ENCODE measurements at places on chromosomes 16 and 17. TPM values are rescaled to one million over a fixed set of nuclear protein-coding genes. Genes with fewer than 3 reads are reported as not detected.

Gene CDH1
- total RNA-seq = 1.1 TPM

Gene TBC1D3C
- not detected for total RNA-seq

Gene SOCS7
- total RNA-seq = 16.0 TPM

Gene ZNF207
- 100 TPM for total RNA-seq

Gene SLC6A2
- total RNA-seq = 0.14 TPM

Gene TBC1D3I
- total RNA-seq = not detected

Gene CIITA
- total RNA-seq = 9.7 TPM

Gene KCNG4
- not detected for total RNA-seq

Gene ZNF232
- total RNA-seq = 11.9 TPM

Gene METTL22
- 29.6 TPM for total RNA-seq

Gene CDRT15L2
- not detected for total RNA-seq

Gene CCL17
- not detected for total RNA-seq

Gene COG8
- 32.2 TPM for total RNA-seq

Gene KRT26
- not detected for total RNA-seq

Gene LPO
- not detected for total RNA-seq

Gene PRR35
- total RNA-seq = not detected

- DNase-seq = no peak
These were observed 150.4 kb upstream of the HS3ST2 start for GRCh38 chr16:22663389-22664064.

DNA sequence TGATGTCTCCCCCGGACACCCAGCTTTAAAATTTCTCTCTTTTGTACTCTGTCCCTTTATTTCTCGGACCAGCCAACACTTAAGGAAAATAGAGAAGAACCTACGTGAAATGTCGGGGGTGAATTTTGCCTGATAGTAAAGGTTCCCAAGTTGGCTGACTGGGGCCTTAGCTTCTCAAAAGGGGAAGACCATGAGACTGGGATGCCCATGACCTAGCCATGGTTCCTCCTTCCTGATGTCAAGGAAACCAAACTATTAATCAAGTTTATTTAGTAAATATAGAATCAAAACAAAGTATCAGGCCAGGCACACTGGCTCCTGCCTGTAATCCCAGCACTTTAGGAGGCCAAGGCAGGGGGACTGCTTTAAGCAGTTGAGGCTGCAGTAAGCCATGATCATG lies 2.4 kb upstream of the EIF1 start:
- no peak for DNase-seq

DNA sequence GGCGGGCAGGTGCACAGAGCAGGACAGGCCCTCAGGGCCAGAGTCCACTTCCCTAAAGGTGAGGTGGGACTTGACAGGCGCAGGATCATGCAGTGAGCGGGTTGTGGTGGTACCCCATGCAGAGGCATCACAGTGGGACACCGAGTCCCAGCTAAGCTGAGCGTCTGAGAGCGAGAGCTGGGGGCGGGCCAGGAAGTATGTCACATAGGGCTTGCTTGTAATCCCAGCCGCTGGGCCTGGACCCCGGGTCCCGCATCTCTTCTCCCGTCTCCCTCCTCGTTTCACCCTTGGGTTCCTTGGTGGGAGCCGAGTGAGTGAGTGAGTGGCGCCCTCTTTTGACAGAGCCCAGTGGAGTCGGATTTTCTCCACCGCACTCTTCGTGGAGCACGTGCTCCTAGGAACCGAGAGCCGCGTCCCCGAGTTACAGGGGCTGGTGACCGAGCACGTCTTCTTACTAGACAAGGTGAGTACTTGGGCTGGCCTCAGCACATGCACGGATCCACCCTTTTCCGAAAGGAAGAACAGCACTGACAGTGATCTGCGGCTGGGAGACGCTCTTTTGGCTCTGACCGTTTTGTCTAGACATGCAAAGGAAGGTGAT lies 50.8 kb upstream of the ENDOV start:
- peak; percentile 65 for DNase-seq

DNA sequence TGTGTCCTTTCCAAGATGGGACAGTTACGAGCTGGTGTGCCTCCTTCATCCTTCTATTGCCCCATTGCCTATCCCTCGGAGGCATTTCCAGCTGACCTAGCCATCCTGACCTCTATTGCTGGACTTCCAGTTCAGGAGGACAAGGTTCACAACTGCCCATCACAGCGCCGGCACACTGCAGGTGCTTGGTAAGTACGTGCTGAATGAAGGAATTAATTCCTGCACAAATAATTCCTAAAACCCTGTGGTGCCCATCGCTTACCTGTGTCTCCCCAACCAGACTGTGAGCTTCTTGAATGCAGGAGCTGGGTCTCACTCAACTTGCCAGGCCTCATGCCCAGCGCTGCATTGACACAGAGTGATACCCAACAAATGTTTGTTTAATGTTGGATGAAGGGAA lies 13.0 kb downstream of the ALOX15B start:
- DNase-seq = peak; percentile 32

DNA sequence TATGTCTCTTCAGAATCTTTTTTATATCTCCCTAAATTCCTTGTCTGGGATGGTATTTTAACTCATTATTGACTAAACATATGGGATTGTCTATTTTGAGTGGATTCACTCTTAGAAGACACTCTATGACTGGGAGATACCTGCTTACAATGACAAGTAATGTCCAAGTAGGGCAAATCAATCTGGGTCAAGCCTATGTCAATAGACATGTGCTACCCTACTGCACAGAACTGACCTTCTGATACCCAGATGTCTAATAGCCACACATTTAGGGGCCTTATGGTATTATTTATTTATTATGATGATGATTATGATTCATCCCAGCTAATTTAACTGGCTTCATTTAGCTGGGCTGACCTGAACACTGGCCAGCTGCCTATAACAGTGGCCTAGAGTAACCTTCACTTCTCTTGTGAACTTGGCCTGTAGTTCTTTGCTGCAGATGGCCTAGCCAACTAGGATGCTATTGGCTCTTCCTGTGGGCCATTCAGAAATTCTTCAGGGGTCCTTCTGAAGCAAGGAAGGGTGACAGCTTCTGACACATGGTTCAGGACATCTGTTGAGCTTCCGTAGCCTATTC lies 138.0 kb downstream of the ANKFN1 start:
- DNase-seq = no peak

- no peak for DNase-seq
These were observed 5.1 kb downstream of the PLCG2 start for GRCh38 chr16:81784072-81784795.

DNA sequence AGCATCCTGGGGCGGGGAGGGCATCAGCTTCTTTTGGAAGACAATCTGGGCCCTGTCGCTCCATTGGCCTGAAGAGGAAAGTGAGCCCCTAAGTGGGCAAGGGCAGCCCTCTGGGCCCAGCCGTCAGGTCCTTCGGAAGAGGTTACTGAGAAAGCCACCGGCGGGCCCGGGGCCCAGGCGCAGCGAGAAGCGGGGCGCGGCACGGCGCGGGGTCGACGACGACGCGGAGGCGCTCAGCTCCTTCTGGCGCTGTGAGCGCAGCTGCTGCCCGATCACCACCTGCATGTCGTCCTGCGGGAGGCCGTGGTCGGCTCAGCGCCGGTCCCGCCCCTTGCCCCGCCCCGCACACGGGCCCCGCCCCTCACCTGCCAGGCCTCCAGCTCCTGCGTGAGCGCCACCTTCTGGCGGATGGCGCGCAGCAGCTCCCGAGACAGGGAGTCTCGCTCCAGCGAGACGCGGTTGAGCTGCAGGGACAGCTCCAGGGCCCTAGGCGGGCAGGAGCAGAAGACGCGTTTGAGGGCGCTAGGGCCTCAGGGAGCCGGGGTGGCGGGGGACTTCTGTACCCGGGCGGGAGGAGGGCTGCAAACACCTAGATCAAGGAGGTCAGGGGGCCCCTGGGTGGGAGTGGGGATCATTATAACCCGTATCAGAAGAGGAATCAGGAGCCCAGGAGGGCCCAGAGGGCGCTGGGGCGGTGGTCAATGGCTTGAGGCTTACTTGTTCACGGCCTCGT lies 4.3 kb downstream of the THOC6 start:
- peak; percentile 85 for DNase-seq

- DNase-seq = no peak
These were observed 2.4 kb upstream of the TBX2 start for GRCh38 chr17:61397086-61397842.

DNA sequence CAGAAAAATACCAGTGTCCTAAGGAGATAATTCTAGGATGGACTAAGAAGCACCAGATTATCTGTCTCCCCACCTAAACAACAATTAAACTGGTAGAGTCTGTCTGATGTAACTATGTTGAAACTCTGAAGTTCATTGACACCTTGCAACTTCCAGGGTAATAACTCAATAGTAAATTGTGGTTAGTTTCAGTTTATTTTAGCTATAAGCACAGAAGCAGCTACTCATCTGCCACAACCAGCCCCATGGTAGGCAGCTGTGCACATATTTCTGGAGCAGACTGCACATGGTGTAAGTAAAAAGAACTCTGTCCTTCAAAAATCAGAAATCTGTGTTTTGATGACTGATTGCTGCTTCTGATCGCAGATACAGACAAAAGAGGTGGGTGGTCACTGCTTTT lies 852.1 kb downstream of the CDH11 start:
- no peak for DNase-seq

DNA sequence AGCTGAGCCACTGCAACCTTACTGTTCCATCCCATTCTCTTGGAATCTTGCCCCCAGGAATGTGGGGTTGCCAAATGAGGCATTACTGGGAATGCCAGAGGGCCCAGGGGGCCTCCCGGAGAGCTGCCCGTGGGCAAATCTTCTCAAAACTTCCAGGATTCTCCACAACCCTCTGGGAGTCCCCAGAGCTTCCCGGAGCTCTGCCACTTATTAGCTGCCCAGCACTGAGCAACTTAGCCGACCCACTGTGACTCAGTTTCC lies 306.0 kb downstream of the FOXL1 start:
- no peak for DNase-seq

DNA sequence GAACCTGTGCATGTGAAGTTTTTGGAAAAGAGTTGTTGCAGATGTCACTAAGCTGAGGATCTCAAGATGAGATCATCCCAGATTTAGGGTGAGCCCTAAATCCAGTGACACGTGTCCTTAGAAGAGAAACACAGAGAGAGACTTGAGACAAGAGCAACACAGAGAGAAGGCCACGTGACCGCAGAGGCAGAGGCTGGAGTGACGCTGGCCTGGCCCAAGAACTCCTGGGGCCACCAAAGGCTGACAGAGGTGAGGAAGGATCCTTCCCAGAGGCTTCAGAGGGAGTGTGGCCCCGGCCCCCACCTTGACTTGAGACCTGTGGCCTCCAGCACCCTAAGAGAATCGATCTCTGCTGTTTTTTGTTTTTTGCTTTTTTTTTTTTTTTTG lies 12.1 kb upstream of the RHBDF2 start:
- DNase-seq = no peak

DNA sequence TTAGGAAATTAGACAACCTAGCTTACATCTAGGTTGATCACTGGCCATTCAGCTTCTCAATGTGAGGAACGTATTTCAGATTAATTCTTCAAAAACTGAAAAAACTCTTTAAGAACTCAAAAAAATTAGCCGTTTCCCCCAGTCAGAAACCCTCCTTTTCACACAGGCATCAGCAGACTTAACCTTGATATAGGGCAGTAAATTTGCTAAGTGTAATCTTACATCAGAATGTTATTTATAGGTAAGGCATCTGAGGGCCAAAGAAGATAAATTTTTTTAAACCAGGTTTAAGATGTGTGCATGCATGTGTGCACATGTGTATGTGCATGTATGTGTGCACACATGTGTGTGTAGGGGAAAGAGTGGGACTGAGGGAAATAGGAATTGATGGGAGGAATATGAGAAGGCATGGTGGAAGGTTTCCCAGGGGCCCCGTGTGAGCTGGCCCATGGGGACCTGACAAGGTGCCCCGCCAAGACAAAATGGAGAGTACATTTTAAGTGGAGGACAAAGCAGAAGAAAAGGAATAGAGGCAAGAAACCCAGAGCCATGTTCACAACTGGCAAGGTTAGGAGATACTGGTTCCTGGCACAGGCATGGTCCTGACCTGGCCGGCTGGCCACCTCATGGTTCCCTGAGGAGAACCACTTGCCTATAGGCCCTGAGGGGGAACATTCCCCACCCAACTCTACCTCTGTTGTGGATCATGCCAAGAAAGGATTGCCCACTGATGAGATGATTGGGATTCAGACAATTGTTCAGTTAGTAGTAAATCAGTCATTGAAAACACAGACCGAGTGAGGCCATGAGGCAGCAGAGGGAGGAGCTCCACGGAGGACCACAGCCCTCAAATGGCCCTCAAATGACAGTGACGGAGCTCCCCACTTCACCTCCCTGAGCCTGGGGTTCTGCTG lies 33.0 kb downstream of the TEX2 start:
- no peak for DNase-seq

DNA sequence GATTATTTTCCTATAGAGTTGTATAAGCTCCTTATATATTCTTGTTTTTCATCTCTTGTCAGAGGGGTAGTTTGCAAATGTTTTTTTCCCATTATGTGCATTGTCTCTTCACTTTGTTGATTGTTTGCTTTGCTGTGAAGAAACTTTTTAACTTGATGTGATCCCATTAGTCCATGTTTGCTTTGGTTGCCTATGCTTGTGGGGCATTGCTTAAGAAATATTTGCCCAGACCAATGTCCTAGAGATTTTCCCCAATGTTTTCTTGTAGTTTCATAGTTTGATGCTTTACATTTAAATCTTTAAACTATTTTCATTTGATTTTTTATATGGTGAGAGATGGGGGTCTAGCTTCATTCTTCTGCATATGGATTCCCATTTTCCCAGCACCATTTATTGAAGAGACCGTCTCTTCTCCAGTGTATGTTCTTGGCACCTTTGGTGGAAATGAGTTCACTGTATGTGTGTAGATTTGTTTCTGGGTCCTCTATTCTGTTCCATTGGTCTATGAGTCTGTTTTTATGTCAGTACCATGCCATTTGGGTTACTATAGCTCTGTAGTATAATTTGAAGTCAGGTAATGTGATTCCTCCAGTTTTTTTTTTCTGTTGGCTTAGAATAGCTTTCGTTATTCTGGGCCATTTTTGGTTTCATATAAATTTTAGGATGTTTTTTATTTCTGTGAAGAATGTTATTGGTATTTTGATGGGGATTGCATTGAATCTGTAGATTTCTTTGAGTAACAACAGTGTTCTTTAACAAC lies 165.8 kb downstream of the ABCA8 start:
- no peak for DNase-seq

GRCh38 chr16:15811481-15812400 lies 45.1 kb downstream of the MYH11 start:
- DNase-seq = peak; percentile 72

DNA sequence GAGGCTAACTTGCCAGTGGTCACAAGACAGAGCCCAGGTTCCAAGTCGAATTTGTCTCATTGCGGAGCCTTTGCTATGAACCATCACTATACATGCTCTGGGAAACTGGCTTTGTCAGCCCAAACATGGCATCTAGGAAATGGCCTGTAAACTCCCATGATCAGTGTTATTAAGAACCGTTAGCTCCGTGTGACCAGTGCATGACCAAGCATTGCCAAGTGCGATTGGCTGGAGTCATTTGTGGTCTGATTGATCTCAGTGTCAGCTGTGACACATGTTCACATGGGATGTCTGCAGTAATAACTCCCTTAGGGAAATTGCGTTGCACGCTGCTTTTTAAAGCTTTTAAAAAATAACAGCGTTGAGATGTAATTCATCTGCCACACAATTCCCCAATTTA lies 18.6 kb upstream of the CDH3 start:
- DNase-seq = no peak

GRCh38 chr16:8552487-8553221 lies 37.7 kb downstream of the TMEM114 start:
- no peak for DNase-seq

- DNase-seq = no peak
These were observed 212.6 kb downstream of the GRIN2A start for GRCh38 chr16:9969580-9969979.

- DNase-seq = no peak
These were observed 52.5 kb downstream of the ZNF778 start for GRCh38 chr16:89269805-89270665.

- DNase-seq = no peak
These were observed 2.1 kb upstream of the CTRL start for GRCh38 chr16:67933805-67934204.

- no peak for DNase-seq
These were observed 1.8 kb downstream of the MMP15 start for GRCh38 chr16:58027161-58027915.

Data from sigmoid colon (tissue), 7 donors.